Activated T-cell treated with anti-CD3 and anti-CD28 coated beads for 24 hours (primary cell): ENCODE measurements at places on chromosomes 6 and 20.

DNA sequence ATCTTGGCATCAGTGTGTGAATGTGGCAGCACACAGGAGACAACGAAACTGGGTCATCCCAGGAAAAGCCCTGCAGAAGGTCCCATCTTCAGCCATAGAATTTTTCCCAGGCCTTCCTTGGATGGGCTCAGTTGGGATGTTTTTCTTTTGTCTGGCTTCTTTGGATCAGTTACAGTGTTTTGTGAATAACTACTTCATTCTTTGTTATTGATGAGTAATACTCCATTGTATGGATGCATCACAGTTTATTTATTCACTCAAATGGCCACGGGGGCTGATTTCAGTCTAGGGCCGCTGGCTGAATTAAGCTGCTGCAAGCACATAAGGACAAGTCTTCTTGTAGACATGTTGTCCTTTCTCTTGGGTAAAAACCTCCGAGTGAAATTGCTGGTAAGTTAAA, 81.3 kb upstream of the CD93 start:
- DNase-seq = no peak

DNA sequence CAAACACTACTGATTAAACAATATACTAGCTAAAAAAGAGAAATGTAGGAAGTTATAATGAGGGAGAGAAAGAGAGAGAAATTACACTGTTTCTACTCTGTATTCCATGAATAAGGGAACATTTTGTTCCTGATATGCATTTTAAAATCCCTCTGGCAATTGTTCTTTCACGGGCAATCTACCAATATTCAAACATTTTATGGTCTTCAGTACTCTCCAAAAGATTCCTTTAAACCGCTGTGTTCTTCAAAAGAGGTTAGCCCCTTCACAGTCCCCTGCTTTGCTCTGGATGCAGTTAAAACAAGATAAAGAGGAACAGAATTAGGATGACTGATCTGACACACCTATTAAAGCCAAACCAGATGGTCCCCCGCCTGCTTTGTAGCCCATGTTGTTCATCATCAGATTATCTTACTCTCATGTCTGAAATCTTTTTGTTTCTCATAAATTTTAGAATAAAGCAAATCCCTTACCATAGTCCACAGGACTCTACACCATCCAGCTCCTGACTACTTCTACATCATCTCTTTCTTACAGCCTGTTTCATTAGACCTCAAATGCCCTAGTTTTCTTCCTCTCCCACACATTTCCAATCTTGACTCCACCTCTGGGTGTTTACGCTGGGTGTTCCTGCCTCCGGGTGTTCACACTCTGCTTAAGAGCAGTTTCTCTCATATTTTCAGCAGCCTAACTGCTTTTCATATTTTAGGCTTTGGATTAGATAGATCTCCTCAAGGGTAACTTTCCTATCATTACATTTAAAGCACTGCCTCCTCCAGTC, 399.7 kb downstream of the COL12A1 start:
- no peak for DNase-seq

DNA sequence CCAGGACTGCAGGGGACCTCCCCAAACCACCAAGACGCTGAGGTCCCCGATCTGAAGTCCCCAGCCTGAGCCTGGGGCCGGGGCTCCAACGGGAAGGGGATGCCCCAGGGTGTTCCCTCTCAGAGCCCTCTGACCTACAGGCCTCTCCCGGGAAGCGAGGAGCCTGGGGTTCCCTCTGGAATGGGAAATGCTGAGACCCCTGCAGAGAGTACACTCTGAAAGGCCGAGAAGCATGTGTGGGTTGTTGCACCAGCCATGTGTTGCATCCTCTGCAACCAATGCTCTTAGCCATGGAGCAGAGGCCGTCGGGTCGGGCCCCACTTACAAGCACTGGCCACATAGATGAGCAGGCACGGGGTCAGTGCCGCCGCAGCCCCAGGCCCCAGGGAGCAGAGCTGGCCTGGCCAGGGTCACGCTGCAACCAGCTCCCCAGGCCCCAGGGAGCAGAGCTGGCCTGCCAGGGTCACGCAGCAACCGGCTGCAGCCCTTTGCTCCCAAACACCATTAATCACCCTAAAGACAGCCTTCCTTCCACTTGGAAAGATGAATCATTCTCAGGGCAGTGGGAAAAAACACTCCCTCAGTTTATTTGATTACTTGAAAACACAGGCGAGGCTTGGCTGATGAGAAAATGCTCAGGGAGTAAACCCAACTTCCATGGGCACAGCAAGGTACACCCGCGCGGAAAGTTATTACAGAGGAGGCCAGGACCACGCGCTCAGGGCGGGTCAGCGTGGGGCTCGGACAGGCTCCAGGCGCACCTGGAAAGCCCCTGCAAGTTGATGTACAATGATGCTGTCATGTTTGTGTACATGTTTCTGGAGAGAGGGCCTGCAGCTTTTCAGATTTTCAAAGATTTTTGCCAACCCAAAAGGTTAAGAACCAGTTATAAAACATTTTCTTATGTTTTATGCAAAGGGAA, 78.0 kb upstream of the AFDN start:
- DNase-seq = no peak

DNA sequence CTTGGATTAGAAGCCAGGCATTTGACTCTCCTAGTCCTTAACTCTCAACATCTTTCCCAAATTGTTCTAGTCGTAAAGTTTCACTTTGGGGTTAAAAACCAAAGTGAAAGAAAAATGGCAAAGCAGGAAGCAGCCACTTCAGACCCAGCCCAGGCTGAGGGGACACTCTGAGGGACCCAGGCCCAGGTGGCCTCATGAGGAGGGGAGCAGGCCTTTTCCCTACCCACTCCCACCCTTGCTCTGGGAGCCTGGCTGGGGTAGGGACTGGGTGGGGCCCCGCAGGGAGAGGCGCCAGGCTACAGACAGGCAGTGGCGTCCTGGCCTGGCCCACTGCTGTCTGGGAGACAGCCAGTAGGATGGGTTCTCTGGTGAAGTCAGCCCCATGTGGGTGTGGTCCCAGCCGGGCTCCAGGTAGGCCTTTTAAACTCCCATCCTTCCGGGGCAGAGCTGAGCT, 68.7 kb upstream of the MYL9 start:
- DNase-seq = no peak

GRCh38 chr20:25544311-25544710, 41.0 kb downstream of the NINL start:
- DNase-seq = no peak

DNA sequence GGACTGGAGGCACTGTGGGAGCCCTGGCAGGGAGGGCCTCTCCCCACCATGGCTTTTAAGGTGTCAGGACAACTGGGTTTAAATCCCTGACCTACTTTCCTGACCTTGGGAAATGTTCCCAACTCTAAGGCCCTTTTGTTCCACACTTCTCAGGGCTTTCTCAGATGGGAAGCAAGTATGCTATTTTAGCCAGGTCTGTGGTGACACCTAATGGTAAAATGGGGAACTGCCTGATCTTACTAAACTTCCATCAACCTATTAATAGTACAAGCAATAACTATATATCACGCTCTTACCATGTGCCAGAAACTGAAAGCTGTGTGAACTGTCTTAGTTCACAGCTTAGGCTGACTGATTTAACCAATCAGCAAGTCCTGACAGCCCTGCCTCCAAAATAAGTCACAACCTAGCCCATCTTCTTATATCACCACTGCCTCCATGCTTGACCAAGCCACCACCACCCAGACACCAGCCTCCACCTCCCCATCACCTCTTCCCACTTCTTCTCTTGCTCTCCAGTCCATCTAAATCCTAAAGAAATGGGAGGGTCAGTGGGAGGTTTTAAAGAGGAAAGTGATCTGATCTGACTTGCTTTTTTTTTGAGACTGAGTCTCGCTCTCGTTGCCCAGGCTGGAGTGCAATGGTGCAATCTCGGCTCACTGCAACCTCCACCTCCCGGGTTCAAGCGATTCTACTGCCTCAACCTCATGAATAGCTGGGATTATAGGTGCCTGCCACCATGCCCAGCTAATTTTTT, 6.9 kb upstream of the BLCAP start:
- DNase-seq = peak; percentile 38

- DNase-seq = no peak
Measured at GRCh38 chr6:62623846-62624532, 338.0 kb upstream of the KHDRBS2 start.

DNA sequence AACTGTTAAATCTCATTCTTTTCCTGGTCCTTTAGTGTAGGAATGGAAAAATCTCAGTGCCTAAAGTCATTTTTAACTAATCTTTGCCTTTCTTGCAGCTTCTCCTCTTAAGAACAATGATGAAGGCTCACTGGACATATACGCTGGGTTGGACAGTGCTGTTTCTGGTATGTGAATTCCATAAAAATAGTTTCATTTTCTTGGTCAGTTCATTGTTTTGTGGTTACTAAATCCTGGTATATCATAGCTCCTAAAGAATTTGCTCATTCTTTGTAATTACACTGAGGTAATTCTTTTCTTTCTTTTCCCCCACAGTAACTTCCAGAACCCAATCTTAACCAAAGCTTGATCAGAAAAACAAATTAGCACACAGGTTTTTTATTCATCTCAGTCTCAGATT, 23.4 kb downstream of the CASP8AP2 start:
- DNase-seq = no peak

GRCh38 chr20:61558726-61559125, 306.7 kb downstream of the CDH4 start:
- no peak for DNase-seq

DNA sequence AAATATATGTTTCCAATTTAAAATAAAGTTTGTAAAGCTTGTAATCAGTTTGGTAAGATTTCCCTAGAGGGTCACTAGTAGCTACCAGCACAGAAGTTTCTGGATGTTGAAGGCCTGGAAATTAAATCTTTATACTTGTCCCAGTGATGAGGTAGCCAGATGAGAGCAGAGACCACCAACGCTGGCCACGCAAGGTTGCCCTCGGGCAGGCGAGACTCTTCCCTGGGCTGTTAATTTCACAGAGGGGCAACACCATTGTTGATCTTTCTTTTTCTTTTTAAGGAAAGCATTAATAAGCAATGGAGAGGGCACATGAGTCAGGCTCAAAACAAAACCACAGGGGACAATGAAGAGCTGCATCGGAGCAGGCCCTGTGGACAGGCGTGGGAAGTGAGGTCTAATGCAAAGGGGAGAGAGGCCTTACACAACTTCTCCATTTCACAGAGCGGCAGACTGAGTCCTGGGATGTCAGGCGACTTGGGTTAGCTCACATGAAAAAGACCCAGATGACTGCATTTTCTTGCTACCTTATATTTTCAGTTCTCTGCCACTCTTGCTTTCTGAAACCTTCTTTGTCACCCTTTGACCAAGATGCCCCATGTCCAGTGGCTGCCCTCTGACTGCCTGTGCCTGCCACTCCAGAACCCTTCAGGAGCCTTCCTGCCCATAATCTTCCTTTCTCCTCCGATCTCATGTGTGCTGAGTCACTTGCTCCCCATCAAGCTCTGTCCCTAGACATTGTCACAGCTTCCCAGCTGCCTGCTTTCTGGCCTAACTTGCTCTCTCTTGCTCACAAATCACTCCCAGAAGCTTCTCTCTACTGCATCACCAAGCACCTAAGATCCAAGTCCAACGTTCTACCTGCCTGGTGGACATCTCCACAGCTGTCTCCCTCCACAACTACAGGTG, 107.7 kb upstream of the CDYL start:
- DNase-seq = no peak

GRCh38 chr6:40668203-40668602, 81.0 kb upstream of the LRFN2 start:
- no peak for DNase-seq

DNA sequence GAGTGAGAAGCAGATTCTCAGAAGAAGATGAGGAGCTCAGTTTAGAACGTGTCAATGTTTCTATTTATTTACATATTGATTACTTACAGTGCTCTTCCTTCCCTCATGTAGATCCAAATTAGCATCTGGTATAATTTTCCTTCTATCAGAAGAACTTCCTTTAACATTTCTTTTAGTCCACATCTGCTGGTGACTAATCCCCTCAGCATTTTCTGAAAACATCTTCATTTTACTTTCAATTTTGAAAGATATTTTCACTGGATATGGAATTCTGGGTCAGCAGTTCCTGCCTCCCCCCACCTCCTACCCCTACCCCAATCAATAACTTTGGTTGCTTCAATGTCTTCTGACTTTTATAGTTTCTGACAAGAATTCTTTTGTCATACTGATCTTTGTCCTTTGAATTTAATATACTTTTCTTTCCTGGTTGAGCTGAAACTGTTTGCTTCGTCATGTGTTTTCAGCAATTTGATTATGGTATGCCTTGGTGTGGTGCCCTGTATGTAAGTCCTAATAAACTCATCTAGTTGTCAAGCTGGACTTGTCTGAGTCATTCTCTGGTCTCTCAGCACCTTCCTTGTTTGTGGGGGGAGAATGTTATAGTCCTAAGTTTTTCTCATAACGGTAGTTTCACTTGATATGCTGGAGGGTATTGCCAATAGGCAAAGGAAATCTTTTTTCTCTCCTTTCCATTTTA, 57.0 kb downstream of the SMPDL3A start:
- DNase-seq = no peak

- DNase-seq = no peak
Measured at GRCh38 chr6:151858294-151858693, 50.8 kb downstream of the ESR1 start.
